Activated T-cell treated with anti-CD3 and anti-CD28 coated beads for 48 hours (primary cell): ENCODE measurements at places on chromosomes 12 and 14.

GRCh38 chr14:35934499-35934898, 108.4 kb downstream of the BRMS1L start:
- no peak for DNase-seq

GRCh38 chr12:131494216-131494615, 216.7 kb upstream of the SFSWAP start:
- DNase-seq, result no peak

DNA sequence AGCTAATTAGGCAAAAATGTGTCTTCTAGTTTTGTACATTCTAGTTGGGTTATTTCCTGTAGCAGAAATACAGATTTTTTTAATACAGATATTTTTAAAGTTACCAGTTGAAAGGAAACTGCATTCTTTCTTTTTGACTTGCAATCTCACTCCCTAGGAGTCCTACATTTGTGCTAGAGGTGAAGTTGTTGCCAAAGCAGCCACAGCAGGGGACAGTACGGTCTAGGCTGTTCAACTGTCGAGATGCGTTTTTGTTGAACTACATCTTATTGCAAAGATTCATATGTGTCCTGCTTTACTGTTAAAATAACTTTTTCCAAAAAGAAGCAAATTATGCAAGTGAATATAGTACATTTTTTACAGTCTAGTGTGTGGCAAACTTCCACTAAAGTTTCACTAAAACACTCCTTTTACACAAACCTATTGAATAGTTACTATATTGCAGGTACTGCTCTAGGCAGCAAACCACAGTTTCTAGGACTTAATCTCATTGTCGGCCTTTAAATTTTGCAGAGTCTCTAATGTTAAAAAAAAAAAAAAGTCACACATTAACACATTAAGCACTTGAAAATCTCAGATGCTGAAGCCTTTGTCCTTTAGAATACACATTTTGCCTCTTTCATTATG, 30.2 kb upstream of the SRGAP1 start:
- DNase-seq, result no peak

DNA sequence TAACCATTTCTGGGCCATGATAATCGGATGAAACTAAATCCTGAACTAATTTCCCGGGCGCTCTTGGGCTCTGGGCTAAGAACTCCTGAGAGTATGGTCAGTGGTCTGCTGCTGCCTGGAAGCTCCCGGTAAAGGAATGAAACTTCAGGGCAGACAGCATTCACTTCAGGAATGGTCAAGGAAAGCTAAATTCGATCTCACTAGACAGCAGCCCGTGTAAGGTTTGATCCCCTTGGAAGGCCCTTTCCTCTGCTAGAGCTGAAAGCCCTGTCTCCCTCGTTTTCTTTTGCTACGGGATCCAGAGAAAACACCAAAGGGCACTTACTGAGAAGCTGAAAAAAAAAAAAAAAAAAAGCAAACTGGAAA, 680 bp downstream of the ASB8 start:
- no peak for DNase-seq
